ENCODE measurements at places on chromosomes 1 and 21.

GRCh38 chr21:27814226-27814625 lies 847.3 kb upstream of the ADAMTS5 start:
- no peak for DNase-seq

DNA sequence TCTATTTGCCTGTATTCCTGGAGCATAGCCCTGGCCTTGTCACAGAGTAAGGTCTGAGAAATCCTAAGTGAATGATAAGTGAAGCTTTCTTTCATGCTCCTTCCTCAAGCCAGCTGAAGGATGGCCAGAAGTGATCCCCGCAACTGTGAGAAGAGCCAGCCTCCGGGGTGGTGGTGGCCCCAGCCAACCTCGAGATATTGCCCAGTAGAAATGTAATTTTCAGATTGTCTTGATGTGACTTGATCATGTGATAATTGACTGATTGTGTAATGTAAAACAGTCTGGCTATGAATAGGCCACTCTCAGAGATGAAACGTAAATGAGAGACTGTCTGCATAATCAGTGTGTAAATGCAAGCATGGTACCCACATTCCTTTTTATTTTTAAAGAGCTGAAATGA lies 242.4 kb upstream of the CAMK1G start:
- no peak for DNase-seq

- no peak for DNase-seq
Observed at GRCh38 chr1:221972276-221973235, 230.7 kb upstream of the DUSP10 start.

DNA sequence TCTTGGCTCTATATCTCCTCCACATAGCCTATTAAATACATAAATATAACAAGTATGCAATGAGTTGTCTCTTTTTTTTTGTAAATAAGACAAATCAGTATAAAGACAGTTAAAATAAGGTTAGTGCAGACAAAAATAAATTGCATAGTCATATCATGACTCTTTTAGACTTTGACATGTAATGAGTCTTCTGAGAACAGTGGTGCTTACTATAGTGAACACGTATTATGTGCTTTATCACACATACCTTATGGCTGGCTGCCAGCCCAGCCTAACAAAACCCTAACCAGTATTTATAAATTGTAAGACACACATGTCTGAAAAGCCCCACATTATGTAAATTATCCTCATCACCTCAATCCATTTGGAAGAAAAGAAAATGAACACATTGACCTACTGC lies 29.1 kb upstream of the F13B start:
- DNase-seq = no peak

- DNase-seq = no peak
Observed at GRCh38 chr1:172117800-172118199, 276.5 kb downstream of the DNM3 start.
